RPMI7951 (cell line): ENCODE measurements at places on chromosomes 13 and 19.

DNA sequence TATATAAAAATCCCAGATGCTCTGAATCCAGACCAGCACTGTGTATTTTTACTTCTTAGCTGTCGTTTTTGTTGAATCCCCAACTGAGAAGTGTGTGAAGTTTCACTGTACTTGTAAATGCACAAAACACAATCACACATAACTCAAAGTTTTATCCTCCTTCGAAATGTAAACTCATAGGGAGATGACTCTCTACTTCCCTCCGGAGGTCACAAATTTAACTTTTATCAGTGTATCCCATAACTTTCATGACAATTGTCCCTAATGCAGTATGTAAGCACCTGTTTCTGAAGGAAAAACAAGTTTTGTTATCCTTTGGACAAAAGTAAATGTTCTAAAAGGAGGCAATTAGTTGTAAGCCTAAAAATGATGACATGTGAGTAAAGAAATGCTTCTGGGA lies 665.0 kb upstream of the SLITRK6 start:
- no peak for DNase-seq

DNA sequence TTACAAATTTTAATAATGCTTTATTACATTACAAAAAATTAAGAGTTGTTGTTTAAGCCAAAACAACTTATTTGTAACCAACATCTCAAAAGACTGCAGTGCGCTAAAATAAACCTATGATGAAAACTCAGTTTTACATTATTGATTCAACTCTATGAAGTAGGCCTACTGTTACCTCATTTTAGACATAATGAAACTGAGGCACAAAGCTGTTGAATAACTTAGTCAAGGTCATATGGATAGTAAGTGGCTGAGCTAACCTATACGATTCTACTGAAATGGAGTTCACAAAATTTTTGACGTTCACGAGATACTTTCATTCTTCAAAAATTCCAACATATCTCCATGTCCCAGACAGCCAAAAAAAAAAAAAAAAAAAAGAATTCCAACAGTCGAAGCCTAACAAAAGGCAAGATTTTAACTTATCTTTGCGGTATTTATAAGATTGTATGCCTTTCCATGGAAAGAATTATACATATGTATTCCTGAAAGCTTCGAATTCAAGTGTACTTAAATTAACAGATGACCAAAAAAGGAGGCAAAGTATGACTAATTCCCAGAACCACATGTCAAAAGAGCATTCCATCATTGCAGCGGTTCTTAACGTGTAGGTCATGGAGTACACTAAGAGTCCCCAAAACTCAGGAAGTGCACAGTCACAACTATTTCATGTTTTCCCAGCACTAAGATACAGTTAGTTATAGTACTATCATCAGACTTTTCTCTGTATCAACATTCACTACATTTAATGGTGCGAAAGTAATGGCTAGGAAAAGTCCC lies 69.4 kb downstream of the PSPC1 start:
- peak; percentile 81 for DNase-seq

DNA sequence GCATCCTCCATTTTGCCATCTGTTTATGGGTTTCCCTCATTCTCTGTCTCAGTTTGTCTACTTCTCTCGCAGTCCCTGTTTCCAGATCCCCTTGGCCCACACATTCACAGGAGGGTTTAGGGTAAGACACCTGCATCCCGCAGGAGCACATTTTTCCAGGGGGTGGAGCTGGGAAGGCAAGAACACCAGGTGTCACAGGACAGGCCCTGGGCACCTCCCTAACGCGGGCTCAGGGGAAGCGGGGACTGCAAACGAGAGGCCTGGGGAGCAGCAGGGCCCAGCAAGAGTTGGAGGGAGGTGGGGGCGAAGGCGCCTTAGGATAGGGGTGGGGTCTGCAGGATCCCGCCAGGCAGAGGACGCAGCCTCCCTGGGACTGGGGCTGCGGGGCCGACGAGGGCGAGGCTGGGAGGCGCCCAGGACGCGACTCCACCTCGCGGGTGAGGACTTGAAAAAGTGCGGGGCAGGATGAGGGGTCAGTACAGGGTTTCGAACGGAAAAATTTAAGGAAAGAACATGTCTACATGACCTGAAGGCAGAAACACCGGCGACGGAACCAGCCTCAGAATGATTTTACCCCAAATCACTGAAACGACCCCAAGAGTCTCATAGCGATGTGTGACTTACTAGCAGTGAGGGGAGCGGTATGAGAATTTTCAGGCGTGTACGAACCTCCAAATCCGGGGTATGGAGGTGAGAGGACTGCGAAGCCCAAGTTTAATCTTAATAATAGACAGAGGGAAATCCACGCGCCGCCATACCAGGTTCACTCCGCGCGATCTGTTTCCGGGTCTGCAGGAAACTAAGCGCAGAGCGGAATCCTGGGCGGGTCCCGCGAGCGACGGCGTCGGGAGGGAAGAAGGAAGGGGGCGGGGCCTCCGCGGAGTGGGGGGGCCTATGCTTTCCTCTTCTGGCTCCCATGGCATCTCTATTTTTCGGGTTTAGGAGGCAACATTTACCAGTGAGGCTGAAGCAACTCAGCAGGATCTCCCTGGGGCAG lies 7.1 kb upstream of the ERVV-2 start:
- DNase-seq = peak; percentile 75

- DNase-seq = peak; percentile 31
Observed at GRCh38 chr13:51816604-51817249, 12.8 kb upstream of the DHRS12 start.

- DNase-seq = no peak
Observed at GRCh38 chr13:109672545-109672944, 113.8 kb downstream of the IRS2 start.

- DNase-seq = peak; percentile 66
Observed at GRCh38 chr19:1259206-1259875, 9.8 kb upstream of the CIRBP start.

DNA sequence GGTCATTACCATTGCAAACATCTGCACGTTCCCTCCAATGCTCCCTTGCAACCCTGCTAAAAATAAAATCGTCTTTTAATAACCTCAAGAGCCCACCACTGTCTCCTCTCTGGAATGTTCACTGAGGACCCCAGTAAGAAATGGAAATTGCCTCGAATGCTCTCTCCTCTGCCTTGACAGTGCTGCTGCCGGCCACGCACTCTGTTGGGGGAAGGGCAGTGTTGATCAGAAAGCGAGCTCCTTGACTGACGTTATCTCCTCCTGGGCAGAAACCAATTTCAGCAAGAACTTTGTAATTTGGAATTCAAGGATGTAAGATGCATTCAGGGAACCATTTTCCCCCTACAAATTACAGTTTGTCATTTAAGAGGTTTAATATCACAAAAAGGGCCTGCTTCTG lies 718.5 kb downstream of the UQCRFS1 start:
- no peak for DNase-seq

GRCh38 chr13:97371486-97372109 lies 62.4 kb upstream of the RAP2A start:
- no peak for DNase-seq

- DNase-seq = peak; percentile 46
Observed at GRCh38 chr19:4391701-4392483, 8.5 kb downstream of the SH3GL1 start.

GRCh38 chr13:79385694-79386093 lies 20.4 kb downstream of the RBM26 start:
- DNase-seq = peak; percentile 43

DNA sequence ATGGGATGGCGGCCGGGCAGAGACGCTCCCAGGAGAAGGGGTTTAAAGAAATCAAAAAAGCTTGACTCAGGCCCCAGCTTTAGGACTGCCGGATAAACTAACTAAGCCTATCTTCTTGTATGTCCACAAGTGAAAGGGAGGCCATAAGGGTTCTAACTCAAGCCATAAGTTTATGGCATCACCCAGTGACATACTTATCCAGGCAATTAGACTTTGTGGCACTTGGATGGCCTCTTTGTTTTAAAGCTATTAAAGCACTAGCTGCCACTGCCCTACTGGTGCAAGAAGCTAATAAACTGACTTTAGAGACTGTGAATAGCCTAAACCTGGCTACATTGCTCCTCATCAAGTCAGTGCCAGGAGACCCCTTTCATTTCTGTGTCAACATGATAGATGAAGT lies 102.0 kb downstream of the ZNF429 start:
- no peak for DNase-seq

DNA sequence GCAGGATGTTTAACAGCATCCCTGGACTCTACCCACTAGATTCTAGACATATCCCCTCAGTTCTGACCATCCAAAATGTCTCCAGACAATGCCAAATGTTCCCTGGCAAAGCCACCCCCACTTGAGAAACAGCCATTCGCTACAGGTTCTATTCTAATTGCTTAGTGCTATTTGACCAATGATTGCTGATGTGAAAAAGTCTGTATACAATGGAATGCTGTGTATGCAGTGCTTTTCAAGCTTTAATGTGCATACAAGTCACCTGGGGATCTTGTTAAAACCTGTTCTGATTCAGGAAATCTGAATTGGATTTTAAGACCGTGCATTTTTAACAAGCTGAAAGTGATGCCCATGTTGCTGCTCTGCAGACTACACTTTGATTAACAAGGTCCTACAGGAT lies 331.8 kb upstream of the KLF12 start:
- no peak for DNase-seq

- DNase-seq = no peak
Observed at GRCh38 chr13:24700539-24700938, 20.3 kb downstream of the ATP12A start.

- DNase-seq = no peak
Observed at GRCh38 chr13:48562296-48563066, 29.6 kb upstream of the RCBTB2 start.

DNA sequence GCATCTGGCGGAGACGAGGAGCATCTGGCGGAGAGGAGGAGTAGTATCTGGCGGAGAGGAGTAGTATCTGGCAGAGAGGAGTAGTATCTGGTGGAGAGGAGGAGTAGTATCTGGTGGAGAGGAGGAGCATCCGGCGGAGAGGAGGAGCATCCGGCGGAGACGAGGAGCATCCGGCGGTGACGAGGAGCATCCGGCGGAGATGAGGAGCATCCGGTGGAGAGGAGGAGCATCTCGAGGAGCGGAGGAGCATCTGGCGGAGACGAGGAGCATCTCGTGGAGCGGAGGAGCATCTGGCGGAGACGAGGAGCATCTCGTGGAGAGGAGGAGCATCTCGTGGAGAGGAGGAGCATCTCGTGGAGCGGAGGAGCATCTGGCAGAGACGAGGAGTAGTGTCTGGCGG lies 18.6 kb downstream of the C13orf46 start:
- no peak for DNase-seq

DNA sequence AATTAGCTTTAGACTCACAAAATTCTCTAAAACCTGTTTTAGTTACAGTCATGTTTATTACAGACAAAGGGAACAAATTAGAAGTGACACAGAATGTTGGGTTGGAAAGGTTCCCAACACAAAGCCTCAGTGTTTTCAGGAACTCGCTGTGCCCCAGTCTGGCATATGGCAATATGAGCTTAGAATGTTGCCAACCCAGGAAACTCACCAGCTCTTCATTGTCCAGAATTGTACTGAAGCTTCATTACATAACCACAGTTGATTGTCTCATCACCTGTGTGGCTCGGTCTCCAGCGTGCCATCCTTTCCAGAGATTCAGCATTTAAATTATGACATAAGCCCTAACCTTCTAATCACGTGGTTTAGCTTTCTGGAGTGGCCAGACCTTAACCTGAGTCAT lies 19.1 kb downstream of the ZNF264 start:
- DNase-seq = no peak

- DNase-seq = no peak
Observed at GRCh38 chr13:46097015-46097414, 7.8 kb downstream of the CPB2 start.

DNA sequence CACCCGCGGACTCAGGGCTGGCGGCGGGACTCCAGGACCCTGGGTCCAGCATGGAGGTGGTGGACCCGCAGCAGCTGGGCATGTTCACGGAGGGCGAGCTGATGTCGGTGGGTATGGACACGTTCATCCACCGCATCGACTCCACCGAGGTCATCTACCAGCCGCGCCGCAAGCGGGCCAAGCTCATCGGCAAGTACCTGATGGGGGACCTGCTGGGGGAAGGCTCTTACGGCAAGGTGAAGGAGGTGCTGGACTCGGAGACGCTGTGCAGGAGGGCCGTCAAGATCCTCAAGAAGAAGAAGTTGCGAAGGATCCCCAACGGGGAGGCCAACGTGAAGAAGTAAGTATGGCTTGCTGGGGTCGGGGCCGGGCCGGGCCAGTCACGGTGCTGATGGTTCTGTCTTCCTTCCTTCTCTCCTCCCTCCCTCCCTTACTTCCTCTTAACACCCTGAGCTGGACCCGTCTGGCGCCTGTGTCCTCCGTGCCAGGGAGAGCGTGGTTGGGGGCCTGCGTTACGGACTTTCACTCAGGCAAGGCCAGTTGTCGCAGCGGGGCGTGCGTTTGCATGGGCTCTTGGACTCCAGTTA lies 1.4 kb downstream of the STK11 start:
- no peak for DNase-seq

DNA sequence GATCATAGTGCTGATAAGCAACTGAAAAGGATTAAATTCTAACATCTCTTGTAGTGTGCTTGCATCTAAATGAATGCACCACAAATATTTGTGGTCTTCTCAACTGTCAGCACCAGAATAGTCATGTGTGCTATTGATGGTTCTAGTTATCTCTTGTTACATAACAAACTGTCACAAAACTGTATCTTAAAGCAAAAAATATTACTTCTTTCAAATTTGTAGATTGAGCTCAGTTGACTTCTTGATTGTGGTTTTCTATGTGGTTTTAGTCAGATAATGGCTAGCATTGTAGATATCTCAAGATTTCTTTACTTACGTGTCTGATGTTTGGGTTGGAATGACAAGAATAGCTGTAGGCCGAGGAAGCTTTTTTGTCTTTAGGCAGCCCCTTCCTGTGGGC lies 431.3 kb downstream of the SLITRK6 start:
- DNase-seq = peak; percentile 53

- DNase-seq = no peak
Observed at GRCh38 chr19:51297406-51297805, 14.0 kb upstream of the IGLON5 start.

DNA sequence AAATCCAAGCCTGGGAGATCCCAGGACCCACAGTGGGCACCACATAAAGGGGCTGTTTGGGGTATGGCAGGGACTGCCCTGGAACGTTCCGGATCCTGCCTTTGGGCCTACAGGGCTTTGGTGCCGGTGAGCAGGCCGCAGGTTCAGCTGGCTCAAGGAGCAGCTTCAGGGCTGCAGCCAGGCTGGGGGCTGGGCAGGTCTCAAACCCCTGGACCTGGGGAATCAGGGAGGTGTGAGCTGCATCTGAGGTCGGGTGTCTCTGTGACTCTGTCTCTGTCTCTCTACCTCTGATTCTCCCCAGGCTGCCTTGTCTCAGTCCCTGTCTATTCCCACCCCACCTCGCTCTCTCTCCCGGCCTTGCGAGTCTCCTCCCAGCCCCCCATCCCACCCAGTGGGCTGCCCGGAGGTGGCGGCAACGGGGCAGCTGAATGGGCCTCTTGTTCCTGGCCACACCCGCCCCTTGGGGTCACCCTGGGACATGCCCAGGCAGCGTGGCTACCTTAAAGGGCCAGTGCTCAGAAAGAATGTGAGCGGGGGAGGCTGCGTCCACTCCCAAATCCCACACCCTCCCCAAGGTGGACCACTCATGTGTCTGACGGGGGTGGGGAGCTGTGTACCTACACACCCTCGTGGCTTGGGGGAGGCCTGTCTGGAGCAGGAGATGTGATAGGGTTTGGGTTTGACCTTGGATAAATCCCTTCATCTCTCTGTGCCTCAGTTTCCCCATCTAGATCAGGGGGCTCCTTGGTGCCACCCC lies 31.1 kb downstream of the NFIC start:
- DNase-seq = peak; percentile 49
